ENCODE measurements at places on chromosomes 11 and 22. TPM values are rescaled to one million over a fixed set of nuclear protein-coding genes. Genes with fewer than 3 reads are reported as not detected.

POU2AF2 gene
- not detected for total RNA-seq

- peak; percentile 9 for DNase-seq
Measured at GRCh38 chr11:9573775-9574621, 528 bp downstream of the WEE1 start.

- no peak for DNase-seq
Measured at GRCh38 chr22:41991111-41991510, 7.5 kb upstream of the WBP2NL start.

- no peak for DNase-seq
Measured at GRCh38 chr22:41239443-41240128, 1.1 kb downstream of the CHADL start.

GRCh38 chr11:134388590-134388989, 23.5 kb downstream of the B3GAT1 start:
- DNase-seq: no peak

- no peak for DNase-seq
Measured at GRCh38 chr22:27647540-27647939, 154.0 kb downstream of the MN1 start.

Data from cerebellum (tissue), 4 donors.